ENCODE measurements at places on chromosomes 6 and 20. TPM values are rescaled to one million over a fixed set of nuclear protein-coding genes. Genes with fewer than 3 reads are reported as not detected.

- DNase-seq = no peak
Measured at GRCh38 chr6:12064538-12065071, 52.5 kb downstream of the HIVEP1 start.

GRCh38 chr20:58308290-58308679, 1.2 kb upstream of the RAB22A start:
- no peak for DNase-seq

DNA sequence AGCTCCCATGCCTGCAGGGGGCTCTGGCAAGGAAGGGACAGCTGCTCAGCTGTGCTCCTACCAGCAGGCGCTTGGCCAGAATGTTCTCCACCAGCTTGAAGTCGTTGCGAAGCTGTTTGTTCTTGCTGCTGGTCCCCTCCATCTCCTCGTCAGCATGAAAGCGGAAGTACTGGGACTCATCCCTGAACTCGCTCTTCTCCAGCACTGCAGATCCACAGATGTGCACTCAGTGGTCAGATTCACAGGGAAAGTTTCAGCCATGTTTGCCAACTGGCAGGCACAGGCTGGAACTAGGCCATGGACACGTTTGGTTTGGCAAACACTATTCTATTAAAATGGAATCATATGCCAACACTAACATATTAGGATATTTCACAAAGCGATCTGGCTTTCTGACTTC, 167.9 kb downstream of the PREX1 start:
- DNase-seq = no peak

DNA sequence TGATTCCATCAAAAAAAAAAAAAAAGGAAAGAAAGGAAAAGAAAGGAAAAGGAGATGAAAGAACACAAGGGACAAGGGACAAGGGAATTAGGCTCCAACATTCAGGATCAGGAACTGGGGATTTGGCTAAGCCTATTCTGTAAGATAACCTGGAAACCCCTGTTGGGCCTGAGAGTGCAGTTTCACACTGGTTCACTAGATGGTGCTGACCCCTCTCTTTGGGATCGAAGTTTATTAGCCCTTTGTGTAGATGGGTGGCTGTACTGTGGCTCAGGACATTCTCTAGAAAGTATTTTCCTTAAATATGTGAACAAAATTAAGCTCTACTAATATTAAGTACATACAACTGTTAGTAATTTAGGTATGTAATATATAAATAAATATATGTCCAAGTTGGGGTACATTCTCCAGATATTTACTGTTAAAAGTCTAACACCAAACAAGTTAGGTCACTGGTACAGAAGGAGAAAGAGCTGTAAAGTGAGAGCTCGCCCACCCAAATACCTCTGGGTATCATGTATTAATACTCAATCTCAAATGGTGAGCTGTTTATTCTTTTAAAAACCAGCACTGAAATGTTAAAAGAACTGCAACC, 6.3 kb downstream of the OR2A4 start:
- peak; percentile 68 for DNase-seq

DNA sequence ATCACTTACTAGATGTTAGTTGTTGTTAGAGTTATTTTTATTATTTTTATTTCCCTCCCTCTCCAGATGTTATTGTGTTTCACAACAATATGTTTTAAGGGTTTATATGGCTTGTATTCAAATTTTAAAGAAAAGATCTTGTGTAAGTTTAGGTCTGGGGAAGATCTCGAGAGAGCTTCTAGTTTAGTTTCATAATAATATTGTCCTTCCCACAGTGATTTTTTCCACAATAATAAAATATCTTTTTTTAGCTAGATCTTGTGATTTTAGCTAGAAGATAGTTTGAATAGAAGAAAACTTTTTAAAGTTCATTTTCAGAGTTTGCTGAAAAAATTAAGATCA, 55.0 kb downstream of the ADGRG6 start:
- no peak for DNase-seq

GRCh38 chr6:106110164-106110826, 24.2 kb downstream of the PRDM1 start:
- no peak for DNase-seq

GRCh38 chr20:12416281-12416680, 498.6 kb downstream of the BTBD3 start:
- no peak for DNase-seq

- DNase-seq = peak; percentile 63
Measured at GRCh38 chr20:51562332-51563173, 20.0 kb upstream of the NFATC2 start.

DNA sequence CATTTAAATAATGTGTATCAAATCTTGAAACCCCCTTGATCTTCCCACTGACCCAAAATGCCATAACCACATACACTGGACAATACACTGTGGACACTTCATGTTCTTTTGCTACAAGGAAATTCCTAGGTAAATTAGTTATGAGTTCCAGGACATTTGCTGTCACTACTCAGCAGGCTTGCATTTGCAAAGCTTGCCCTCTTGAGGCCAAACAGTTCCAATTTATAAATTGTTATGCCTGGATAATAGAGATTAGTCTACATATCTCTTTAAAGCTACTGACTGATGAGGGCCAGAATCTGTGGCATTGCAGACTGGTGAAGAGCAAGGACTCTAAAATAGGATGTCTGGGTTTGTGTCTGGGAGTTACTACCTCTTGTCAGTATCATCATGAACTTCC, 17.4 kb upstream of the RAB32 start:
- no peak for DNase-seq

- no peak for DNase-seq
Measured at GRCh38 chr6:41428996-41429421, 93.6 kb downstream of the NCR2 start.

DNA sequence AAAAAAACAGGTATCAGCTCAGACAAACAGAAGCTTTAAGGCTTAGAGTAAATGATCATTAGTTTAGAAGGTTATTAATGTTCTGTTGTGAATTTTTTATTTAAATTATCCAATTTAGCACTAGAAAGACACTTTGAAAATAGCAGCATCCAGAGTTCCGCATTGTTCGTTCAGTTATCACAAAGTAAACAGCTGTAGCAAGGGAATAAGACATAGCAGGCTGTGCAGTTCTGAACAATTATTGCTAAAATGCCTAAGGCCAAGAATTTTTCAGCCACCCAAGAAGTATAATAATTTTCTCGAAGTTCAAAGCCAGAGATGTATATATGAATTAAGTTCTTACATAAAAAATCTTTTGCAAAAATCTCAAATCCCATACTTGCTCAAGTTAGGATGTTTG, 8.0 kb upstream of the TNFAIP3 start:
- DNase-seq = no peak

DNA sequence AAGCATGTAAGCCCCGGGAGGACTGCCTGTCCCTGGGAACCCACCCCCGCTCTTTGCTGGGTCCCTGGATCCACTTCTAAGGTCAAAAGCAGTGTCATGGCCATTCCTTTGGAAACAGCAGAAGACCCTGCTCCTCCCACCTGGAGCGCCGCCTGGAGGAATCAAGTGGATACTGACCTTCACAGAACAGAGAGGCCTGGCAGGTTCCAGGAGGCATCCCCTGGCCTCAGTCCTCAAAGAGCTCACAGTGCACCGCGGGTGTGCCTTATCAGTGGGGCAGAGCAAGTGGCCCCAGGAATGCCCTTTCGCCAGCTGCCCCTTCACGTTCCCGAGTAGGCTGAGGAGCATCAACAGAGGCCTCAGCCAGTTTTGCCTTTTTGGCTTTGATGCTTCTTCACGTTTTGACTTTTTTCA, 11.1 kb upstream of the SLC4A11 start:
- peak; percentile 87 for DNase-seq

DNA sequence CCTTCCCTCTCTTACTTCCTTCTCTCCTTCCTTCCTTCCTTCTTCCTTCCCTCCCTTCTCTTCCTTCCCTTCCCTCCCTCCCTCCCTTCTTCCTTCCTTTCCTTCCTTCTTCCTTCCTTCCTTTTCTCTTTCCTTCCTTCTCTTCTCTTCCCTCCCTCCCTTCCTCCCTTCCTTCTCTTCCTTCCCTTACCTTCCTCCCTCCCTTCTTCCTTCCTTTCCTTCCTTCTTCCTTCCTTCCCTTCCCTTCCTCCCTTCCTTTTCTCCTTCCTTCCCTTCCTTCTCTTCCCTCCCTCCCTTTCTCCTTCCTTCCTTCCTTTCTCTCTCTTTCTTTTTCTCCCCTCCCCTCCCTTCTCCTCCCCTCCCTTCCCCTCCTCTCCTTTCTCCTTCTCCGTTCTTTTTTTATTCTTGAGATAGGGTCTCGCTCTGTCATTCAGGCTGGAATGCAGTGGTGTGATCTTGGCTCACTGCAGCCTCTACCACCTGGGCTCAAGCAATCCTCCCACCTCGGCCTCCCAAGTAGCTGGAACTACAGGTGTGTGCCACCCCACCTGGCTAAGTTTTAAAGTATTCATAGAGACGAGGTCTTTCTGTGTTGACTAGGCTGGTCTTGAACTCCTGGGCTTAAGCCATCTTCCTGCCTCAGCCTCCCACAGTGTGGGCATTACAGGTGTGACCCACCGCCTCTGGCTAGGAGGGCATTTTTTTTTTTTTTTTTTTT, 1.1 kb upstream of the ZNF512B start:
- no peak for DNase-seq

GRCh38 chr20:24523661-24524060, 54.2 kb downstream of the SYNDIG1 start:
- no peak for DNase-seq

DNA sequence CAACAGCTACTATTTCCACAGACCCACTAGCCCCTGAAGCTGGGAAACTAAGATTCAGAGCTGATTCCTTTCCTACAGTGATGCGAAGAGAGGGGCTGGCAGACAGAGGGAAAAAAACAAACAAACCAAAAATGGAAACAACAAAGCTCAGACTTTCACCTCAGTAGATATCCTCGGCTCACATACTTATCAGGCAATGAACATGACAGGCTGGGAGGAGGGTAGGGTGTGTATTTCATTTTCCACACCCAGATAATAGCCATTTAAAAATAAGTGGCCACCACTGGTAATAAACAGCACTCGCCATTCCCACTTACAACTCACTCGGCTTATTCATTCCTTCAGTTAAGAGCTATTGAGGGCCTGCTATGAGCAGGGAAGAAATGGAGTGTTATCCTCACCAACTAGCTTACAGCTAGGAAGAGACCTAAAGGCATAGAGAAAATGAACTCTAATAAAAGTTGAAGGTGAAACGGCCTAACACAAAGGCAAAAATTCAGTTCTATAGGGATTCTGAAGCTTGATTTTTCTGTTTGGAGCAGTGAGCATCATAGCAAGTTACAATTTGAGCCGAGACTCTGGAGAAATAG, 32.0 kb upstream of the SPTLC3 start:
- no peak for DNase-seq

DNA sequence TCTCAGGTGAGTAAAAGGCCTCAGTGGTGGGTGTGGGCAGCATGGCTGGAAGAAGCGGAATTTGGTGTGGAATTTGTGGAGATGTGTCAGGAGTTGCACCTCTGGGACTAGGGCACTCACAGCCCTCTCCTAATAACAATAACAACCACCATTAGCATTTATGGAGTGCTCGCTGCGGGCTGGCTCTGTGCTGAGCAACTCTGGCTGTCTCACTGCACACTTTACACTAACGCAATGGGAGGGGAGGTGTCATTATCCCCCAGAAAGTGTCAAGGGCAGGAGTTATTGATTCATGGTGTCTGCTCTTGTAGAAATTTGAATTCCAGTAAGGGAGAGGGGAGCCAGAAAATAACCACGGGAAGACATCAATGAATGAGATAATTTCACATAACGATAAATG, 22.7 kb upstream of the SCRT2 start:
- no peak for DNase-seq

DNA sequence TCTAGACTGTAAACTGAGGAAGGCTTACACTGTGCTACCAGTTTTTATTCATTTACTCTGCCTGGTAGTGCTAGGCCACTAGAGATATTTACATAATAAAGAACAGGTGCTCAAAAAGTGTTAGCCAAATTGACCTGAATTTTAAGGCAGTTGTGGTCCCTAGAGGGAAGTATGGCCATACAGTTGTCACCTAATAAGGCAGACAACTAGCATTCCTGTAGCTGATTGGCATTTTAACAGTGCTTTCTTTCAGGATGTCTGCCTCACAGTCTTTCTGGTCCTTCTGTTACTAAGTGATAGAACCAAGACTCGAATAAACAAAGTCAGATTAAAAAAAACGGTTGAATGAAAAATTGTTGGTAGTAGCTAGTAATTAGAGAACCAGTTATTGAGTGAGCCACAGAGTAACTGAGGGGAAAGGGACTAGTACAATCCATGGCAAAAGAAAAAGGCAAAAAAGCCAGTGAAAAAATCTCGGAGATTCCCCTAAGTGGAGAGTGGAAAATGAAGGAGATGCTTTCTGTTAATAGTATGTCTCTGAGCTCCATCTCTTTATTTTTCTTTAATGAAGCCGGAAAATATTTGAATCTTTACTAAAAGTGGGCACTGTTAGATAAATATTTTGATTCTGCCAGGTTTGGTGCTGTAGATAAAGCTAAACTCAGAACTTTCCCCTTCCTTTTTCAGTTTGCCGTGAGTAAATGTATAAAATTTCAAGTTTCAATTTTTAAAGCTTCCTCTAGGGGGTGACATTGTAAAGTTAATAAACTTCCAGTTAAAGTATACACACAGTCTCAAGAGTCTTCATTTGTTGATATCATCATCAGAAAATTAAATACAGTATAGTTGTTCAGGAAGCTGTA, 9.1 kb downstream of the VTA1 start:
- no peak for DNase-seq

DNA sequence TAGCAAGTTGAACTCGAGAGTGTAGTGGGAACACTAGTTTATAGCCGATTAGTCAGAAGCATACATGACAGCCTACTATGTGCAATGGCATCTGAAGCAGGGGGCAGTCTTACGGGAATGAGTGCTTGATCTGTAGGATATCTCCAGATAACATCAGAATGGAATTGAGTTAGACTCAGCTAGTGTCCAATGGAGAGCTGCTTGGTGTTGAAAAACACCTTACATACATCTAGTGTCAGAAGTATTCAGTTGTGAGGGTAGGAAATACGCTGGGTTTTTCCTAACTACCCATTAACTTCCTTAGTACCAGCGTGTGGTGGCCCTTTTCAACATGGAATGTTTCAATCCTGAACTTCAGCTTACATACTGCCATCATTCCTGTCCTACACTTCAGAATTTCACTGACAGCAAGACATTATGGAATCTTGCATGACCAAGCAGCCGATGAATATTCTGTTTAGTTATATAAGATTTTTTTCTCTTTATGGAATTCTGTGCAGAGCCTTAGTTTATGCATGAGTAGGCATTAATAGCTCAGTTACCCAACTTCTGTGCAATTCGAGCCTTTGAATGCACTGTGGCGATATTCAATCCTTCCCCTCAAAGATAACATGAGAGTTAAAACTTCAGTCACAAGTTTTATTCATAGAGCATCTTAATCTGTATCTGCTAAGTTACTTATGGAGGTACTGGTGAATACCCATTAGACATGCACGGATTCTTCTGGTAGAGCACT, 218.6 kb upstream of the MOCS1 start:
- no peak for DNase-seq

Gene NUP153
- total RNA-seq = 58.4 TPM

Gene NNAT
- total RNA-seq = 59.8 TPM

Gene SLC17A3
- not detected for total RNA-seq

Gene SLC22A2
- 0.44 TPM for total RNA-seq

Gene RAET1L
- total RNA-seq = not detected

Gene FAXC
- 11.1 TPM for total RNA-seq

Gene NKX2-4
- 0.11 TPM for total RNA-seq

Gene DLL1
- total RNA-seq = 20.7 TPM

Gene CCM2L
- total RNA-seq = 9.1 TPM

Gene CALHM5
- total RNA-seq = 0.07 TPM

Measured in WTC11 (cell line).